HS-5 (cell line): ENCODE measurements at places on chromosomes 16 and 17.

DNA sequence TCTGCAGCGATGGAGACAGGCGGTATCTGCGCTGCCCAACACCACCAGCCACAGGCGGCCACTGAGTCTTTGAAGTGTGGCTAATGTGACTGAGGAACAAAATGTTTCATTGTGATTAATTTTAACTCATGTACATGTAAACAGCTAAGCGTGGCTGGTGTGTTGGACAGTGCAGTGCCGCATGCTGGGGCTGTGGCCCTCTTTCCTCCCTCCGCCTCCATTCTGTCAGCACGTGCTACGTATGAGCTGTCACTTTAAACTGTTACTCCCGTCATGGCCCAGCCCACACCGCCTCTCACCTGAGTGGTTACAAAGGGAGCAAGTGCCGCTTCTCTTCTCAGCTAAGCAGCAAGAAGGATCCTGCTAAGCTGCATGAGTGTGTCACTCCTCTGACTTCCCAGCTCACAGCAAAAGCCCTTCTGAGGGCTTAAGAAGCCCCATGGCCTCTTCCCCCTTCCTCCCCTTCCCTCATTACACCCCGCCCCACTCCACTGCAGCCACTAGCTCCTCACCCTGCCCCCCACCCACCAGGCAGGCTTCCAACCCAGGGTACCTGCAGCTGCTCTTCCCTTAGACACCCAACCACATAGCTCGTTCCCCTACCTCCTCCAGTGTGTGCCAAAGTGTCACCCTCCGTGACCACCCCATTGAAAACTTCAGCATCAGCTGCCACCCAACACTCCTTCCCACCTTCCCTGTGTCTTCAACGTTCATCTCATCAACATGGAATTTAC is 15.0 kb downstream of the HASPIN start:
- no peak for DNase-seq

DNA sequence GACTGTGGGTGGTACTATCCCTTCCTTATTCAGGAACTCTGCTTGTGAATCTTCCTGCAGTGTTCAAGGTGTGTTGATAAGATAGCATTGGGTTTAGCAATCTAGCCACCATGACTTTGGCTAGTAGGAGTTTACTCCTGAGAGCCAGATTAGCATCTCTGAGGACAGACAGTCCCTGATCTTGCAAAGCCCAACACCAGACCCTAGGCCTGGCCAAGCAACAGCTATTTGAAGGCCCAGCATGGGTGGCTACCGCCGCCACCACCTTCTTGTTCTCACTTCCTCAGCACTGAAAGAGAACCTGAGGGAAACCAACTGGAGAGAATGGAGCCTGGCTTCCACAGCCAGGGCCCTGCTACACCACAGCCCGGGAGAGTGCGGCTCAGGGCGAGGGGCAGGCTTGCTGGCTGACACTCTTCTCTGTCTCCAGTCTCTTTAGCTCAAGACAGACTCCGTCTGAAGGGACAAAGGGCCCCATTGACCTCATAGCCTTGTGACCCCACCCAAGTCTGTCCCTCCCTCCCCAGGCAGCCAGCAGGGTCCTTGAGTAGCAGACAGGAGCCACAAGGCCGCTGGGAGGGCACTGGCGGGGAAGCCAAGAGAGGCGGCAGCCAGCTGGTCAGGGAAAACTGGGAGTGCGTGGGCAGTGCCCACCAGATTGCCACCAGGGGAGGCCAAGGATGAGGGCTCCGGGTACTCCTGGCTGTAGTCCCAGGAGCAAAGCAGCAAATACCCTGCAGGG is 10.9 kb upstream of the ARHGAP23 start:
- DNase-seq = no peak

GRCh38 chr16:50530277-50531236 is 17.6 kb upstream of the NKD1 start:
- DNase-seq = no peak

GRCh38 chr16:85927959-85928358 is 29.0 kb downstream of the IRF8 start:
- DNase-seq = no peak

DNA sequence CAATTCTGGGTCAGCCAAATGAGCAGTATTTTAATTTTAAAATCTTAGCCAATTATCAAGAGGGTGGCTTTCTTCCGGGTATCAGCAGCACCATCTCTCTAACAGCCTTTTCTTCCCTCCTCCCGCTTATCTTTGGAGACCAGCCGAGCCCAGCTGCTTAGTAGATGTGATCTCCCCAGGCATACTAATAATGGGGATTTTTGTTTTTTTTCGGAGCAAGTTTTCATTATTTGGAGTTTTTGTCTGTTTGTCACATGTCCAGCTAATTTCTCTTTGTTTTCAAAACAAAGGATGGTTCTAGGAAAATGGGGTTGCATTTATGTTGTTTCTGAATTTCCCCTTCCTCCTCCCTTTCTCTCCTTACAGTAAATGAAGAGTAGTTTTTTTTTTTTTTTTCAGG is 170.5 kb upstream of the MPHOSPH6 start:
- DNase-seq = no peak
